Mammary epithelial cell (primary cell): ENCODE measurements at places on chromosomes 4 and X.

- no peak for DNase-seq
These were observed 4.6 kb upstream of the ZNF185 start for GRCh38 chrX:152892999-152893891.

- DNase-seq: no peak
These were observed 3.4 kb upstream of the GALNTL6 start for GRCh38 chr4:171809854-171810253.

GRCh38 chr4:77282305-77282704 is 125.3 kb downstream of the CCNG2 start:
- no peak for DNase-seq

GRCh38 chr4:16227462-16227868 is 1.2 kb upstream of the TAPT1 start:
- DNase-seq: peak; percentile 9

DNA sequence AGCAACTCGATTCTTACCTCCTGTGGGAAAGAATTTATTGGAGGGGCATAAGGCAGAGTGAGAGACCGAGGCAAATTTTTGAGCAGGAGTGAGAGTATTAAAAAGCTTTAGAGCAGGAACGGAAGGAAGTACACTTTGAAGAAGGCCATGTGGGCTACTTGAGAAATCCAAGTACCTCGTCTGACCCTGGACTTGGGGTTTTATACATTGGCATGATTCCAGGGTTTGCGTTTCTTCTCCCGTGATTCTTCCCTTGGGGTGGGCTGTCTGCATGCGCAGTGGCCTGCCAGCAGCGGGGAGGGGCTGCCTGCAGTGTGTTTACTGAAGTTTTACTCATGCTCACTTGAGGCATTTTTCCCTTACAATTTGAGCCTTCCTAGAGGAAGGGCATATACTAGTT is 3.4 kb downstream of the GALNT7 start:
- no peak for DNase-seq

- DNase-seq: no peak
These were observed 38.1 kb upstream of the CD99L2 start for GRCh38 chrX:150936556-150936955.

- no peak for DNase-seq
These were observed 16.1 kb downstream of the NIPAL1 start for GRCh38 chr4:48032721-48033120.

GRCh38 chr4:184408021-184408683 is 66.2 kb downstream of the IRF2 start:
- peak; percentile 72 for DNase-seq
